ENCODE measurements at places on chromosomes 16 and 17.

DNA sequence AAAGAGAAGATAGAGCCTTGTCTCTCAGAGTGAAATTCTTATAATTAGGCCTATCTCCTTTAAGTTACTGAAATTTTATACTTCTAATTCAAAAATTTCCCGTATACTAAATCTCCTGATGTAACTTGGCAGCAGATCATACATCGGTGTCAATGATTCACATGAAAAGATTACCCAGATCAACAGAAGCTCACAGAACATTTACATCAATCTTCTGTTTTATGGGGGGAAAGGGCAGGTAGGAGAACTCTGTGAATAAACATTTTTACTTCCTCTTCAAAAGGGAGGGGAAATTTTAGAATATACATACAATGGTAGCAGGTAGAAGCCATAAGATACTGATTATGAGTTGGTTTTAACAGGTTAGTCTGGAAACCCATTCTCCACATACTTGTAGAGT is 43.1 kb downstream of the PHLPP2 start:
- DNase-seq = no peak

GRCh38 chr16:1135459-1135825 is 17.5 kb upstream of the CACNA1H start:
- DNase-seq = no peak

DNA sequence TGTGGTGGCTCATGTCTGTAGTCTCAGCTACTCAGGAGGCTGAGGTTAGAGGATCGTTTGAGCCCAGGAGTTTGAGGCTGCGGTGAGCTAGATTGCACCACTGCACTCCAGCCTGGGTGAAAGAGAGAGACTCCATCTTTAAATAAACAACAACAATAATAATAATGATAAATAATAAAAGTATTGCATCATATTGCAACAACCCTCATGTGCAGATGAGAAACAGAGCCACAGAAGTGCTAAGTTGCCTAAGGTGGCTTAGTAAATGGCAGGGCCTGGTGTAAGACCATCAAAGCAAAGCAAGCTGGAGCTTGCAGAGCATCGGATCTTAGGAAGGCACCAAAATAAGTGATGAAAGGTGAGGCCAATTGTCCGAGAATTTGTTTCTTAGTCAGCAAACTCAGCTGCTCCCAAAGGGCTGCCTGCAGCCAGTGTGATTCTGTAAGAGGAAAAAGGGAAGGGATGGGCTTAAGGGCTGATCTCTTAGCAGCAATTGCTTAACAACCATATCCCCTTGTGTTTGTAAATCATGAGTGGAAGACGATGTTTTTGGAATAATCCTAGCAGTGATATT is 45.3 kb upstream of the HS3ST3A1 start:
- no peak for DNase-seq

- no peak for DNase-seq
These were observed 345.4 kb downstream of the SOX9 start for GRCh38 chr17:72466199-72466598.

- no peak for DNase-seq
These were observed 66.7 kb downstream of the AP2B1 start for GRCh38 chr17:35653619-35654361.

- DNase-seq = no peak
These were observed 5.4 kb upstream of the HAP1 start for GRCh38 chr17:41739661-41740352.

DNA sequence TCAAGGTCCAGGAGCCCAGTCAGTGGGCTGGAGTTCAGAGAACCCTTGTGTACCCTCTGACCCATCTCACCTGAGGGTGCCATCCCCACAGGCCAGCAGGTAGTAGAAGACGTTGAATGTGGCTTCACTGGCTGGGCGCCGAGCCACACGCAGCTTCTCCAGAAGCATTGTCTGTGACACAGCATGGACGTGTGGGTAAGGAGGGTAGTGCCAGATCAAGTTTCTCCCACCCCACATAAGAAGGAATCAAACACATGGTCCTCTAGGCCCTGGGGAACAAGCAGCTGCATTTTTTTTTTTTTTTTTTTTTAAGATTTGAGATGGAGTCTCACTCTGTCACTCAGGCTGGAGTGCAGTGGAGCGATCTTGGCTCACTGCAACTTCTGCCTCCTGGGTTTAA is 60.9 kb downstream of the MYO18A start:
- no peak for DNase-seq

Measured in stimulated activated CD4-positive, alpha-beta T cell treated with anti-CD3 and anti-CD28 coated beads, TNF-alpha, amount 100 ng/mL, for 48 hours (primary cell).